ENCODE measurements at places on chromosomes 16 and 17. TPM values are rescaled to one million over a fixed set of nuclear protein-coding genes. Genes with fewer than 3 reads are reported as not detected.

PPP1R27 gene
- total RNA-seq = not detected

UNK gene
- total RNA-seq = 19.0 TPM

CACNG1 gene
- not detected for total RNA-seq

HGS gene
- 101 TPM for total RNA-seq

MT1F gene
- total RNA-seq = not detected

CLCN7 gene
- total RNA-seq = 35.7 TPM

BRIP1 gene
- total RNA-seq = 7.4 TPM

MAP3K3 gene
- total RNA-seq = 21.6 TPM

LDAF1 gene
- 28.5 TPM for total RNA-seq

NSF gene
- total RNA-seq = 28.2 TPM

CSH2 gene
- total RNA-seq = not detected

PIPOX gene
- total RNA-seq = not detected

CTF1 gene
- total RNA-seq = 4.7 TPM

SF3B3 gene
- 144 TPM for total RNA-seq

SECTM1 gene
- 14.0 TPM for total RNA-seq

IRX3 gene
- 1.2 TPM for total RNA-seq

TUBG2 gene
- 11.8 TPM for total RNA-seq

CMTM2 gene
- total RNA-seq = not detected

ANKRD13B gene
- total RNA-seq = 8.0 TPM

PEMT gene
- 75.4 TPM for total RNA-seq

SMIM36 gene
- not detected for total RNA-seq

RGS11 gene
- 0.17 TPM for total RNA-seq

KRT27 gene
- not detected for total RNA-seq

MAPT gene
- total RNA-seq = under 0.01 TPM

GNAO1 gene
- total RNA-seq = 0.17 TPM

KCNH4 gene
- total RNA-seq = not detected

OTOP2 gene
- total RNA-seq = not detected

PABPN1L gene
- total RNA-seq = not detected

KRTAP3-2 gene
- total RNA-seq = not detected

BICDL2 gene
- not detected for total RNA-seq

USP6 gene
- 0.17 TPM for total RNA-seq

FBXL16 gene
- total RNA-seq = 0.45 TPM

KRTAP17-1 gene
- total RNA-seq = not detected

SLC22A31 gene
- 1.7 TPM for total RNA-seq

SUPT6H gene
- 17.8 TPM for total RNA-seq

MVD gene
- total RNA-seq = 341 TPM

DOC2A gene
- 0.30 TPM for total RNA-seq

TCAP gene
- 0.30 TPM for total RNA-seq

EMP2 gene
- 23.4 TPM for total RNA-seq

MMP28 gene
- total RNA-seq = 2.2 TPM

KRT31 gene
- total RNA-seq = not detected

ST6GALNAC1 gene
- not detected for total RNA-seq

ATP2A1 gene
- total RNA-seq = 0.15 TPM

CRYBA1 gene
- total RNA-seq = not detected

NATD1 gene
- 3.2 TPM for total RNA-seq

APOBR gene
- not detected for total RNA-seq

ATP2A3 gene
- 0.84 TPM for total RNA-seq

Data from bronchus fibroblast of lung (primary cell).